Anterior cingulate cortex (tissue), 58 donors: ENCODE measurements at places on chromosomes 16 and 17.

GRCh38 chr16:9260666-9261065, 169.2 kb downstream of the HAPSTR1 start:
- DNase-seq = no peak

DNA sequence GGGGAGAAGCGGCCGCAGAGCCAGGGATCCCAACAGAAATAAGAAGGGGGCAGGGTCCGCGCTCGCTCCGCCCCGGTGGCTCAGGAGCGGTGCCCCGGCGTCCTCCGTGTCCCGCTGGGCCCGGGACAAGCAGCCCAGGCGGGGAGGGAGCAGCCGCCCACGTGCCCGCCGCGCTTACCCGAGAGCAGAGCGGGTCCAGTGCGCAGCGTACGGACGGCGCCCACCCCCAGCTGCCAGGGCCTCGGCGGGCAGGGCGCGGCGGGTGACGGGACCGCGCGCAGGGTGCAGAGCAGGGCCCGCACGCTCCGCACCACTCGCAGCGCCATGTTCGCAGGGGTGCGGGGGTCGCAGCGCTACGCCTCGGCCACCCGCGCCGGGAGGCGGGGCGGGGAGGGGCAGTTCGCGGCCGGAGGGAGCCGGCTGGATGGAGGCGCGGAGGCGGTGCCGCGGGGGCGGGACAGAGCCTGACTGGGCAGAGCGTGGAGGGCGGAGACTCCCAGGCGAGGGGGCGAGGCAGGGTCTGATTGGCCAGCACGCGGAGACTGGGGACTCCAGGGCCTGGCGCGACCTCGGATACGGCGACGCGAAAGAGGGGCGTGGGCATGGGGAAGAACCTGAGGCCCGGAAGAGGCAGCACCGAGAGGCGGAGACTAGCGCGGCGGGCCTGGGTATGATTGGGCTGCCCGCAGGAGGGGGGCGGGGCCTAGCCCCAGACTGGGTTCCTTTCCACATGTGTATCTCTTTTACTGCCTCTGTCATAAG, at the start of gene GCSH:
Gene GCSH (minus strand): TSS at position 443 of the 762 bp plus-strand sequence. CDS start 117 bp downstream, at position 326.
- DNase-seq = peak; percentile 100

DNA sequence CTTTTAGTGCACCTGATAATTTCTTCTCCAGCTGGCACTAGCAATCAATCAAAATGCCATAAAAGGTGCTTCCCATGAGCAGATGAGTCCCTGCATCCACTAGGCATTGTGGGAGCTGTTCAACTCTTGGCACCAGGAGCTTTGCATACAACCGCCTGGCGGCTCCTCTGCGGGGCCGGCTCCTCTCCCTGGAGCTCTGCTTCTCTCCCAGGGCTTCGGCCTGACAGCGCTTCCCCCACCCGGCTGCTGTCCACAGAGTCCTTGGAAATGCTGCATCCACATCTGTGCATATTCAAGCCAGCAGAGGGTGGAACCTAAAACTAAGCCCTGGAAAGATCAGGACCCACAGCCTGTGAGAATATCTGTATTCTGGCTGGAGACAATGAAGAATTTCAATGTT, 62.9 kb downstream of the LMF1 start:
- no peak for DNase-seq

- no peak for DNase-seq
Observed at GRCh38 chr17:37761059-37761458, 16.2 kb upstream of the HNF1B start.

DNA sequence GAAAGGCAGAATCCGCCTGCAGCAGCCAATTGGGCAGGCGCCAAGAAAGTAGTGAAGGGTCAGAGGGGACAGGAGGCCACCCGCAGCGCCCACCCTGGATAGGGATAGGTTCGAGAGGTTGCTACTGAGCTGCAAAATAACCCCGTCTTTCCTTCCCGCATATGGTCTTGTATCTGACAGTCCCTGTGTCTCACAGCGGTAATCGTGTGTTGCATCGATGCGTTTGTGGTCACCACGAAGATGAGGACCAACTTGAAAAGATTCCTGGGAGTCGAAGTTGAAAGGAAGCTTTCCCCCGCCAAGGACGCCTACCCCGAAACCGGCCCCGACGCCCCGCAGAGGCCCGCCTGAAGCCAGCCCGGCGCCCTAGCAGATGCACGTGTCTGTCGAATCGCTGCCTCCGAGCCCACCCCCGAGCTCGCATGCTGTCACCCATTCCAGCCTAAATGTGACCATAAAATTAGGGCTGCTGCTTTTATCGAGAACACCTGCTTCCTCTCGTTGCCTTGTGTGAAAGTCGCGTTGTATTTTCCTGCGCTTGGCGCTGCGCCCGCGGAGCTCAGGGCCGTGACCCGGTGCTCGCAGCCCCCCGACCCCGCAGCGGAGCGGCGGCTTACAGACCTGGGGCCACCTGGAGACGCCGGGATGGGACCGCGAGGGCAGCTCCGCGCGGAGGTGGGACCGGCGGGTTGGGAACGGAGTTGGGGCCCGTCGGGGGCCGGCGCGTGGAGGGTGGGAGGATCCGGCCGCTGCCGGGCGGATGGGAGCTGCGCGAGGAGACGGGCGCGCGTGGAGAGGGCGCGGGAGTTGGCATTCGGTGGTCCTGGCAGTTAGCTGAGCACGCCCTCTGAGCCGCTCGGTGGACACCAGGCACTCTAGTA, at the start of gene CMTM2:
Gene CMTM2 (plus strand): TSS at position 813 of the 881 bp plus-strand sequence. CDS start 145 bp downstream, outside the sequence.
- no peak for DNase-seq
